GM13977 (cell line): ENCODE measurements at places on chromosomes 12 and 14.

GRCh38 chr14:75198291-75198933 lies 22.0 kb upstream of the TMED10 start:
- DNase-seq, result no peak

- no peak for DNase-seq
Measured at GRCh38 chr12:32201976-32202375, 95.3 kb downstream of the BICD1 start.

DNA sequence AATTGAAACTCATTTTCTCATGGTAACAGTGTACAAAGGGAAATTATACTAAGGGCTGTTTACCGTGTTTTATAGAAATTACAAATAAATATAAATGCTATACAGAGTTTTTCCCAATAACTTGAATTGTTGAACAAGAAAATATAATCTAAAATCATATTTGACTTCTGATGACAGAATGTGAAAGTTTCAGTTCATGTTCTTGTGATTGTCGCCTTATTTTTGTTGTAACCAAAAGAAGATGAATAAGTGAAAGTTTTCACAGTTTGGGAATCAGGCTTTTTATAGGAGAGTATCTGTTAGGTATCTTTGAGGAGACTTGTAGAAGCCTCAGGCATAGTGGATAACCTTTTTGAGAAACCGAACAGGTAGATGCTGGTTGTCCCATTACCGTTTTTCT lies 28.1 kb downstream of the ANO6 start:
- DNase-seq, result no peak

GRCh38 chr14:105140581-105140980 lies 28.0 kb downstream of the JAG2 start:
- DNase-seq, result no peak

GRCh38 chr12:20646239-20646827 lies 48.8 kb upstream of the SLCO1C1 start:
- DNase-seq, result peak; percentile 23

GRCh38 chr12:116376354-116377193 lies 99.1 kb upstream of the MED13L start:
- DNase-seq, result no peak

DNA sequence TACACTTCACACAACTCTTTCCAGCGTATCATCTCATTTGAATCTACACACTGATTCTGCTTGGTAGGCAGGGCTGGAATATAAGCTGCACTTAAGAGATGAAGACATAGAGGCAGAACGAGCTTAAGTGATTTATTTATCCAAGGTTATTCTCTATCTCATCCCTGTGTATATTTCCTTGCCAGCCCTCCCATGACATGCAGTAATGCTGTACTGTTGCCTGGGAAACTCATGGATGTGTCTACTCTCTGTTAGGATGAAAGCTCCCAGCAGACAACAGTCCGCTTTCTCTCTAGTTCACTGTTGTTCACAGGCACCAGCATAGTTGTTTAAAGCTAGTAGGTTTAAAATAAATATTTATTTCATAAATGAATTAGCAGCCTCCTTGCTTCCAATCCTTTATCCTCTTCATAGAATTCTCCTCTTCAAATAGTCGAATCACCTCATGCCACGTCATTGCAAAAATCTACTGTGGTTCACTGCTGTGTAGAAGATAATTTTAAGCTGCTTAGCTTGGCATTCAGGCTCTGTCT lies 25.4 kb downstream of the FGF6 start:
- DNase-seq, result no peak

- no peak for DNase-seq
Measured at GRCh38 chr12:110762891-110763290, 20.2 kb upstream of the PPP1CC start.

DNA sequence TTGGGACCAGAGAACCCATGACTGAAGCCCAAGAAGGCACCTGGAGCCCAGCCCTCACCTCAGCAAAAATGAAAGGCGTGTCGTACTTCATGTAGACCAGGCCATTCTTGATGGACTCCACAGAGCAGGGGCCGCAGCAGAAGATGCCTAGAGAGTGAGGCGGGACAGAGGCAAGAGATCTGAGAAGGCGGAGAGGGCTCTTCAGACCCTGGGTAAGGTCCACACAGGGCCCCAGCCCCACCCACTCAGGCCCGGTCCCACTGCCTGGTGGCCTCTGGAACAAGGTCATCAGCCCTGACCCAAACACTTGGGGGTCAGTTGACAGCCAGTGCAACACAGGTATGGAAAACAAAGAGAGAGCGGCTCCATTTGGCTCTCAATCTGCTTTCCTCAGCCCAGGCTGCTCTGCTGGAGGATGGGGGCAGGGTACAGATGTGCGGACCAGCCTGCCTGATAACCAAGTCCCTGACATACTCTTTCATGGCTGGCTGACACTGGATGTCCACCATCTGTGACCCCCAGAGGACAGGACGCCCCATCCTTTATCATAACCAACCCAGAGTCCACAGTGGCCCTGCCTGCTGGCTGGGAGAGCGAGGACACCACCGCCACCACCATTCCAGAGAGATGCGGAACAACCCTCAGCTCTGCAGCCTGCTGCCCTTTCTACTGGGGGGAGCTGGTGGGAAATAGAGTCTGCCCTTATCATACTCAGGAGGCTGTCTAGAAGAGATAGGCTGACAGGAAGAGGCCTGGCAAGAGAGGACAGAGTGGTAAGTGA lies 6.9 kb downstream of the TGM1 start:
- DNase-seq, result no peak

DNA sequence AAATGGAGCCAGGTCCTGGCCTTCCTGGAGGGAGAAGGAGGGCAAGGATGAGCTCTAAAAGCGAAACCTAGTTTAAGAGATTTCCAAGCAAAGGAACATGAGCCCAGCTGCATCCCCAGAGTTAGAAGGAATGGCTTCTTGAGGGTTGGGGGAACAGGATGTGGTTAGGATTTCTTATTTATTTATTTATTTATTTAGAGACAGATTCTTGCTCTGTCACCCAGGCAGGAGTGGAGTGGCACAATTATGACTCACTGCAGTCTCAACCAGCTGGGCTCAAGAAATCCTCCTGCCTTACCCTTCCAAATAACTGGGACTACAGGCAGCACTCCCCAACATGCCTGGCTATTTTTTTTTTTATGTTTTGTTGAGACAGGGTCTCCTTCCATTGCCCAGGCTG lies 25.3 kb upstream of the TMEM106C start:
- no peak for DNase-seq

DNA sequence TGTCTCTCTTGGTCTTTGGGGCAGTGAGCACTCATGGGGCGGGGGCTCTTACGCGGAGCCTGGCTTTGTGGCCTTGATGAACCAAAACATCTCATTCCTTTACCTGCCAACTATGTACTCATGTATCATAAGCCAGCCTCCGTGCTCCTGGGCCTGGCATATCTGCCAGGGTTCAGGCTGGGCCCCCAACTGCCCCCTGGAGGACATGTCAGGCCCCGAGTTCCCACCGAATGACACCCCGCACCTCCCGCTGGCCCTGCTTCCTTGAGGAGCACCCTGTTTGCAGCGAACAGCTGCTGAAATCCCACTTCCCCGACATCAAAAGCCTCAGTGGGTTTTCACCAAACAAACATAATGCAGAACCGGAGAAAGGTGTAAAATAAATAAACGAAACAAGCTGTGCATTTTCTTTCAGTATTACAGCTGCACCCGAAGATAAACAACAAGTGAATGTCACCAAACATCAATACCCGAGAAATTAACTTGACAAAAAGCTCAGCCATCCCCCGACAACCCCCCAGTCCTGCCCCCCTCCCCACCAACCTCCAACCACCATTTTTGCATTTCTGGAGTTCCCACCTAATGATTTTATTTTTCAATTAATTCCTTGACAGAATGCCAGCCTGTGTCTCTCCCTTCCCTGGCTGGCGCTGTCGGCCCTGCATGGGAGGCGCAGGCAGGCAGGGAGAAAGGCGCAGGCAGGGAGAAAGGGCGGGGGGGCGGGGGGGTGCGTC lies 139.2 kb downstream of the RBM19 start:
- no peak for DNase-seq

GRCh38 chr14:101561145-101561896 lies at the start of gene DIO3:
DIO3 (plus strand) TSS chr14:101561495.
- no peak for DNase-seq

DNA sequence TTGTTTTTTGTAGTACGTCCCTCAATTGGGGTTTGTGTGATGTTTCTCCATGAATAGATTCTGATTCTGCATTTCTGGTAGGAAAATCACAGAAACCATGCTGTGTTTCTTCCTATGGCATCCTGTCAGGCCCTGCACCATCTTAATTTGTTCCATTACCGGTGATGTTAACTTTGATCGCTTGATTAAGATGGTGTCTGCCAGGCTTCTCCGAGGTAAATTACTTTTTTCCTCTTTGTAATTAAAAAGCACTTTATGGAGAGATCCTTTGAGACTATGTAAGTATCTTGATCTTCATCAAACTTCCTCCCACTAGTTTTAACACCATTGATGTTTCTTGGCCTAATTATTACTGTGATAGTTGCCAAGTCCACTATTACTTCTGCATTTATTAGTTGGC lies 15.0 kb upstream of the KRT7 start:
- DNase-seq, result no peak

GRCh38 chr12:129966146-129966995 lies 62.5 kb upstream of the TMEM132D start:
- DNase-seq, result no peak

- DNase-seq, result no peak
Measured at GRCh38 chr12:99278899-99279298, 368.7 kb upstream of the GARIN6 start.

- DNase-seq, result no peak
Measured at GRCh38 chr12:40650038-40650704, 42.1 kb upstream of the CNTN1 start.

GRCh38 chr12:52151837-52152783 lies 39.7 kb downstream of the KRT80 start:
- peak; percentile 83 for DNase-seq

GRCh38 chr12:122362755-122363154 lies 59.7 kb downstream of the CLIP1 start:
- no peak for DNase-seq

DNA sequence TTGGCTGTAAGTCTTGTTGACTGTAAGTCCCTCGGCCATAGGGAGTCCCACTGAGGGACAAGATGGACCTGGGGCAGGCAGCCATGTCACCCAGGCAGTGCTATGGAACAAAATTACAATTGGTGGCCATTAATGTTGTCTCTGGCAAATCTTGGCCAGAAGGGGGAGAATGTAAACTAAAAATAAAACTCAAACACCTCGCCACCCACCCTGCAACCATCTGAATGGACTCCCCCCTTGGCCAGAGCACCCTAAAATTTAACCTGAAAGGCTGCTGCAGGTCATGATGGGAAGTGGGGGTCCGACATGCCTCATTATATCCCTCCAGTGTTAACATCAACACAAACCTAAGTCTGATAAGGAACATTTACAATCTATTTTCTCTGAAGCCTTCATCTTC lies 8.2 kb downstream of the SLC22A17 start:
- DNase-seq, result no peak

- no peak for DNase-seq
Measured at GRCh38 chr14:97902630-97903029, 1105.4 kb downstream of the VRK1 start.

DNA sequence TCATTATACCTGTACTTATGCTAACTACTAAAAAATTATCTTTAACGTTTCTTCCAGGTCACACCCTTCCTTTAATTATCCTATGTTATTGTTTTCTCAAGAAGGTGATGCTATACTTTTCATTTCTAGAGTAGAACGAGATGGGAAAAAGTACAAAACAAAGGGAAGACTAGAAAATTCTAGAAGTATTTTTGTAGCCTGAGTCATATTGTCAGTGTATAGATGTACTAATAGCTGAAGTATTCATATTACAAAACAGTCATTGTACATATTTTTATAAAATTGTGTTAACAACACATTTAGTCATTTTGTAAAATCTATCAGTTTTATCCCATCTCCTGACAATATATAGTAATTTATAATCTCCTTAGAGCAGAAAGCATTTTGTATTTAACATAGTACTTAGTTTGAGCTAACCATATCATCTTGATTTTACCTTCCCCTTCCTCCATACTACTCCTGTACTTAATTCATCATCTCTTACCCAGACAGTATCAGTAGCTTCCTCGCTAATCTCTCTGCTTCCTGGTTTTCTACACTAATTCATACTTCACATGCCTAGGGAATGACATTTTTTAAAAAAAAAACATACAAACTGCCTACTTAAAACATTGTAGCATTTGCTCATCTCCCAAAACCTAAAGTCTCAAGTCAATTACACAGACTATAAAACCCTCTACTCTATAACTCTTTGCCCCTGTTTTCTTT lies 920.9 kb downstream of the RPS29 start:
- no peak for DNase-seq

GRCh38 chr14:94376108-94376975 lies 12.1 kb downstream of the SERPINA1 start:
- DNase-seq, result no peak

GRCh38 chr12:42084522-42084921 lies 60.2 kb downstream of the GXYLT1 start:
- DNase-seq, result no peak

DNA sequence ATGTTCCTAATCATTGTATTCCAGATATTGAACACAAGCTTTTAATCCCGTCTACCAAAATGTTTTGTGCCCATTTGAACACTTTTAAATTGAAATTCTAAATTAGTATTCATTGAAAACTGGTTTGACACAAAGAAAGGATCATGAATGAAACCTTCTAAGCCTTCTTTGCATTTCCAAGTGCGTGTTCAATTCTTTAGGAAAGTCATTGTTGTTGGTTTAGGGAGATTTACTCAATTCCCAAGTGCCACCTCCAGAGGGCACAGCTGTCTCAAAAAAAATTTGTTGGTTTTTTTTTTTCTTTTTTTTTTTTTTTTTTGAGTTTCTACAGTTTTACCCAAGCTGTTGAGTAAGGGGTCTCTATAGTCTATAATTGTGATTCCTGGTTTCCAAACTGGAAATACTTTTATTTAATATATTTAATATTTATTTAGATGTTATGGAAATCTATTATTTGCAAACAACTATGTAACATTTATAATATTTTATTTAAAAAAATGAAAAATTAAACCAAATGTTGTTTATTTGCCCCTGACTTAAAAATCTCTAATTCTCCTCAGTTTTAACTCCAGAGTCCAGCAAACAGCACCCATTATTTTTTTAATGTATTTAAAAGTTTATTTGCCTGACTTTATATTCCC lies 79.9 kb downstream of the NEDD1 start:
- DNase-seq, result peak; percentile 47

DNA sequence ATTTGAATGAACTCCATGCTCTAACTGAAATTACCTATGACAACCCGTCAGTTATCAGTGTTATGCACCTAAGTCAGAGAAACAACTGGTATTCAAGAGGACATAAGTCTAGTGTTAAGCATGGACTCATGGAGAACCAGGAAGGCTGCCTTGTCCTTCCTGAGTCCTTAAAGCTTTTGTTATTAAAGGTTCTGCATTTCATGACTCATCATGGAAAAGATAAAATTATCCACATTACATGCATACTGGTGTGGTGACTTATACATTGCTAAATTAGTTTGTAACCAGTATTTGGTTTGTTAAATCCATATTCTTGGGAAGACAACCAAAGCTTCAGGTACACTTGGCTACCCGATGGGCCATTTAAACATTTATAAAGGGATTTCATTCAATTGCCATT lies 6.5 kb upstream of the OR4E1 start:
- no peak for DNase-seq

DNA sequence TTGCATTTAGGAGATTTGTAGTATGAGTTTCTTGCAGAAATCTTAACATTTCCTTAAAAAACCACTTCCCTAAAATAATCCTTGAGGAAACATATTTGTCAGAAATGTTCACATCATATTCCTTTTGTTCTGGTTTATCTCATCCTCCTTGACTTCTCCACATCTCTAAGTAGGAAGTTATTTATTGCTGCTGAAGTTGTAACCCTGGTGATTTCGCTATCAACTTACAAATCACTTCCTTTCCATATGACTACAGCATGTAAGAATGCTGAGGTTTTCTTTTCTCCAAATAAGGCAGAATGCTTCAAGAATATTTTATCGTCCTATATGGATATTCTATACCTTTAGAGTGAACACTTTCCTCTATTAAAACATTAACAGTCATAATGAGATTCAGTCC lies 751.7 kb downstream of the NRXN3 start:
- DNase-seq, result no peak
